ENCODE measurements at places on chromosomes 7 and 10. TPM values are rescaled to one million over a fixed set of nuclear protein-coding genes. Genes with fewer than 3 reads are reported as not detected.

- no peak for DNase-seq
Measured at GRCh38 chr7:997404-998395, 14.7 kb downstream of the CYP2W1 start.

DNA sequence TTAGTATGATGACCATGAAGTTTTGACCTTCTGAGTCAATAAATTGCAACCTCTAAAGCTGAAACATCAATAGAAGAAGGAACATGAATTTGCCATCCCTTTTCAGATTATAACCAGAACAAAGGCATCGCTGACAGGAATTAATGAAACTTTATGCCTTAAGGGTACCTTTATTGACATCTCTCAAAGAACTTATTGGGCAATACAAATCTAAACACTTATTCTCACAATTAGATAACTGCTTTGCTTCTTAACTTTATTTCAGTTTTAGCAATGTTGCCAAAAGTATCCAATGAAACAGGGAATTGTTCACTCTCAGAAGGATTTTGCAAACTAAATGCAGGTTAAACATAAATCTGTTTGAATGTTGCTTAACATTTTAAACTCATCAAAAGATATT lies 116.0 kb downstream of the ELAPOR2 start:
- DNase-seq: no peak

- DNase-seq: no peak
Measured at GRCh38 chr7:38681882-38682281, 50.7 kb upstream of the AMPH start.

GRCh38 chr10:65265451-65265954 lies 1660.3 kb upstream of the LRRTM3 start:
- DNase-seq: no peak

- no peak for DNase-seq
Measured at GRCh38 chr10:67115972-67116371, 190.1 kb downstream of the LRRTM3 start.

DNA sequence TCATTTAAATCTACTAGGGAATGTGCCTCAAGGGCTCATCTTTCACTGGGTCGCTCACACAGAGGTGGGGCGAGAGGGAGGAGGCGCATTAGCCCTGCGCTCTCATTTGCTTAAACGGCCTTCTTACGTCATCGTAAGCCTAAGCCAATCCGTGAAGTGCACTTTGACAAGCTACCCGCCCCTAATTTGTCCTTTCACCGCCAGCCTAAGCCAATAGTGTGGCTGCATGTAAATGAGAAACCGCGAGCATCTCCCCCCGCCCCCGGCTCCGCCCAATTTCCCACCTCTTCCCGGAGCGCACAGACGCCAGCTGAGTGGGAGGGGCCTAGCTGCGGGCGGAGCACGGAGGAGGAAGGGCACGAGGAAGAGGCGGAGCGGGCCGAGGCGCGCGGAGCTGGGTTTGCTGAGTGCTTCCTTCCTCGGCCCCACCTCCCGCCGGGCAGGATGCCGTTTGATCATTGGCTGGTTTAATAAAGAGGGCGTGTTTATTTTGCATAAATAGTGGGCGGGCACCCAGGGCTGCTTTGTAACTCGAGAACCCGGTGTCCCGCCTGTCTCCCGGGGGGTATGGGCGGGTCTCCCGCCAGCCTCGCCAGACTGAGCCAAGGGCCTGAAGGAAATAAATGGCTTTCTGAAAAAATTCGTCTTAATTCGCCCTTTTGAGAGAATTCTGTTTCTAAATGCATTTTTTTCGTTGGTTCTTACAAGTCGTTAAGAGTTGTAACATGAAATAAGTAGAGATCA lies 289.6 kb upstream of the NFE2L3 start:
- peak; percentile 43 for DNase-seq

DNA sequence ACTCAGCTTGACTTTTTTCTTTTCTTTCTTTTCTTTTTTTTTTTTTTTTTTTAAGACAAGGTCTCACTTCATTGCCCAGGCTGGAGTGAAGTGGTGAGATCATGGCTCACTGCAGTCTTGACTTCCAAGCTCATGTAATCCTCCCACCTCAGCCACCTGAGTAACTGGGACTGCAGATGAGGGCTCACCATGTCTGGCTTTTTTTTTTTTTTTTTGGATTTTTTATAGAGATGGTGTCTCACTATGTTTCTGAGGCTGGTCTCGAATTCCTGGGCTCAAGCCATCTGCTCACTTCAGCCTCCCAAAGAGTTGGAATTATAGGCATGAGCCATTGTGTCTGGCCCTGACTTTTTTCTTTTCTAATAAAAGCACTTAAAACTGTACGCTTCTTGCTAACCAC lies 358.2 kb upstream of the IGFBP3 start:
- DNase-seq: no peak

GRCh38 chr10:116925056-116925455 lies 75.8 kb downstream of the ENO4 start:
- DNase-seq: no peak

DNA sequence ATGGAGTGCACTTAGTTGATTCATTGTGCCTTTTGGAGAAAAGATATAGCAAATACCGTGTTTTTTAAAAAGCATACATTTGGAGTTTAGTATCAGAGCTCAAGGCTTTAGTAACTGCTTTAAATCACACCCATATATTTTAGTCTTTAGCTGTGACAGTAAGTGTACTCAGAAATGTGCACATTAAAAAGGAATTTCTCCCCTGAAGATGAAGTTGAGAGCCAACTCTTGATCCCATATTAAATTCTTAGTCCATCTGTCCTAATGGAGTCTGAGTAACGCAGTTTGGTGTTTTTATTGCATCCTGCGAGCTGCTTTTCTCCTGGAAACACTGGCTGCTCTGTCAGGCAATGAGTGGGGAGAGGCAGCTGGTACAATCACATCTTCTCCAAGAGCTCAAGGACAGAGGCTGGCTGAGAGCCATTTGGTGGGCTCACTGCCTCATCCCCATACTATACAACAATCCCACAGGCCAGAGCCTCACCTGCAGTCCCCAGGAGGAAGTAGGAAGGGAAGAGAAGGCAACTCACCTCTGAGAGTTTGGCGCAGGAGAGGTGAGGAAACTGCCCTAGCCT lies 473.6 kb upstream of the C7orf33 start:
- no peak for DNase-seq

DNA sequence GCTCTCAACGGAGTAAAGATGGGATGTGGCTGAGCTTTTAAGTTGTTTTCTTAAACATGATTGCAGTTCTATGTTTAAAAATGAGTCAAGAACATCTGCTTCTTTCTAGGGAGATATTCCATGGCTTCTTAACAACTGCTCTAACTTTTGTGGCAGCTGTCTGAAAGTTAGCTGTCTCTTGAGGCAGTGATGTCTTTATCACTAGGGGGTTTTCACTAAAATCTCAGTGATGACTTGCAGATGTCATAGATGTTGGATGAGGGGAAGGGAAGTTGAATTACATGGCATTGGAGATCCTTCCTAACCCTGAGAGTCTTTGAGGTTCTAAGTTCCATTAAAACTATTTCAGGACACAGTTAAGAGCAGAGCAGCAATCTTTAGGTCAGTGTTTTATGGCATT lies 43.5 kb downstream of the PRKG1 start:
- no peak for DNase-seq

DNA sequence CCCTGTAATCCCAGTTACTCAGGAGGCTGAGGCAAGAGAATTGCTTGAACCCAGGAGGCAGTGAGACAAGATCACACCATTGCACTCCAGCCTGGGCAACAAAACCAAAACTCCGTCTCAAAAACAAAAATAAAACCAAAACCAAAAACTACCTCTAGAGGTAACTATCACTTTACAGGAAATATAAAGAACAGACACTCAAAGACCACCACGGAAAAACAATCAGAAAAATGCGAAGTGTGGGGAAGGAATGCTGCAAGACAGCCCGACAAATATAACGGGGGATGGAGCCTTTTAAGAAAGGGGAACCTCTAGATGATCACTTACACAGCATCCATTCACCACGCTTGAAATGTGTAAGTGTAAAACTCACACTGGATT lies 4.3 kb downstream of the HNRNPF start:
- DNase-seq: no peak

- no peak for DNase-seq
Measured at GRCh38 chr7:135253851-135254771, 20.5 kb downstream of the STRA8 start.

- DNase-seq: no peak
Measured at GRCh38 chr7:67422601-67423000, 426.0 kb downstream of the TYW1 start.

C7orf25 gene
- 2.1 TPM for total RNA-seq
